Stimulated activated CD4-positive, alpha-beta T cell treated with anti-CD3 and anti-CD28 coated beads, Interleukin-2, amount 100 ng/mL, for 48 hours (primary cell): ENCODE measurements at places on chromosomes 3 and 15.

GRCh38 chr3:37324131-37324530 lies 149.7 kb upstream of the LRRFIP2 start:
- no peak for DNase-seq

- no peak for DNase-seq
Measured at GRCh38 chr3:5093731-5094130, 28.4 kb upstream of the ARL8B start.

- no peak for DNase-seq
Measured at GRCh38 chr3:193944518-193944884, 191.4 kb upstream of the HES1 start.

DNA sequence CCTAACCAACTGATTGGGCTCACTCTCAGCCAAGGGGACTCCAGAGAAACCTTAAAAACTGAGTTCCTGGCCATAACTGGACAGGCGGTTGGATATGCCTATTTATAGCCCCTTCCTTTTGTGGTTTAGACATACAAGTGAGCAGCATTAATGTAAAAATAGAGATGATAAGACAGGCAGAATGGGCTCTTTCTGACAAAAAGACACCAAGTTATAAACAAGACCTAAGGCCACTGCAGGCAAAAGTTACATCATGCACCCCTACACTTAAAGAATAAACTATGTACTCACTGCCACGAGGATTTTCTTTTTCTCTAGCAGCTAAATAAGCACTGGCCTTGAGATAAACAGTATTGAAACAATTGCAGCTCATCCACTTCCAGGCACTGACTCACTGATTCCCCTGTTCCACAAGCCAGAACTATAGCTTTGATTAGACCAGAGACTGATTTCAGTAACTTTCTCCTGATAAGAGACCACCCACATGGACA lies 30.1 kb downstream of the SUCNR1 start:
- DNase-seq, result no peak

GRCh38 chr3:132519914-132520313 lies 77.2 kb upstream of the ACKR4 start:
- no peak for DNase-seq

DNA sequence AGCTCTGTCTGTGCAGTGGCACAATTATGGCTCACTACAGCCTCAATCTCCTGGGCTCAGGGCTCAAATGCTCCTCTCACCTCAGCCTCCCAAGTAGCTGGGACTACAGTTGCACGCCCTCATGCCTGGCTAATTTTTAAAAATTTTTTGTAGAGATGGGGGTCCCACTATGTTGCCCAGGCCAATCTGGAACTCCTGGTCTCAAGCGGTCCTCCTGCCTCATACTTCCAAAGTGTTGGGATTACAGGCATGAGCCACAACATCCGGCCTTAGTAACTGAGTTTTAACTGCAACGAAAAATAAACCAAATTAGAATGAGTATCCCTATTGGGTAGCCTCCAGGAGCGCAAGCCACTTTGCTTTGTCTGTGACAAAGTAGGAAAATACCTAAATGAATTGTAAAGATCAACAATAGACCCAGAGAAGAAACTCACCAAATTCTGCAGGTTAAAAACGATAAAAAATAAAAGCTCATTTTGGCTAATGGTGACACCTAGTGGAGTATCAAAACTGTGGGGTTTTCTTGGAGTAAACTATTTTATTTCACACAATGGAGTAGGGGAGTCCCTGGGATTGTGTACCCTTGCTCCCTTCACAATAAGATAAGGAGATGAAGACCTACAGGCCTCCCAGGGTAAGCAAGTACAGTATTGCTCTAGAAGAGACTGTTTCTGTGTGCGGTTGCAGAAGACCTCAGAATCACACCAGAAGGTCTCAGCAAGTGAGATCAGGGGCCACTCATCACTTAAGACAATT lies 21.0 kb upstream of the CA12 start:
- no peak for DNase-seq

- DNase-seq, result no peak
Measured at GRCh38 chr3:54198556-54198955, 76.2 kb downstream of the CACNA2D3 start.

DNA sequence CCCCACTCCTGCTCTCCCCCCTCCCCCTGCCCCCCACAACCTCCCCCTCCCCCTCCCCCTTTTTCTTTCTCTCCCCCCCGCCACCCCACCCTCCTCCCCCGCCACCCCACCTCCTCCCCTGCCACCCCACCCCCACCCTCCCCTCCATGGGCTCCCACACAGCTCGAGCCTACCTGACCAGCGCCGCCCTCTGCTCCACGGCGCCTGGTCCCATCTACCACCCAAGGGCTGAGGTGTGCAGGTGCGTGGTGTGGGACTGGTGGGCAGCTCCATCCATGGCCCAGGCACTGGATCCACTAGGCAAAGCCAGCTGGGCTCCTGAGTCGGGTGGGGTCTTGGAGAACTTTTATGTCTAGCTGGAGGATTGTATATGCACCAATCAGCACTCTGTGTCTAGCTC lies 68.3 kb upstream of the KCNAB1 start:
- no peak for DNase-seq

DNA sequence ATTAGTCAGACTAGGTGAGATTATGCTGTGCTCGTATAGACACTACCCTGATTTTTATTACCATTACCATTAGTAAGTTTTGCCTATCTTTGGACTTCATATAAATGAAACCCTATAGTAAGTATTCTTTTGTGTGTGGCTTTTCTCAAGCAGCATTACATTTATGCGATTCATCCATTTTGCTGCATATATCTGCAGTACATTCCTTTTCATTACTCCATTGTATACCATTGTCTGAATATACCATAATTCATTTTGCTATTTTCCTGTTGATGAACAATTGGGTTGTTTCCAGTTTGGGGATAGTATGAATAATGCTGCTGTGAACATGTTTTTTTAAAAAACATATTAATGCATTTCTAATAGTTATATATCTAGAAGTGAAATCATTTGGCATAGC lies 45.3 kb downstream of the TMEM212 start:
- no peak for DNase-seq

DNA sequence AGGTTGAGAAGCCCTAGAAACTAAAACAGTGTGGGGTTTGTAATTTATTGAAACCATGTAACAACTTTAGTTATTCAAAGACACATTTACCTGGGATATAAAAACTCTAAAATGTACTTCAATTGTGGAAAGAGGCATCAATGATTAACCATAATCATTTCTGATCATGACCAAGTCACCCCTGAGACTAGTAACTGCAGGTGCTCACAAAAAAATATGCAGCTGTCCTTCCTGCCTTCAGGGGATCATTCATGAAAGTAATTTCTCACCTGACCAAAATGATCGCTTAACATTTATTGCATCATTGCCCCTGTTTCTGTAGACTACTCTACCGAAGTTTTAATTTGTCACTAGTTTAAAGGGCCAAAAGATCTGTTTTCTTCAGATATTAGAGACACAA lies 9.0 kb downstream of the ACP3 start:
- DNase-seq, result no peak

DNA sequence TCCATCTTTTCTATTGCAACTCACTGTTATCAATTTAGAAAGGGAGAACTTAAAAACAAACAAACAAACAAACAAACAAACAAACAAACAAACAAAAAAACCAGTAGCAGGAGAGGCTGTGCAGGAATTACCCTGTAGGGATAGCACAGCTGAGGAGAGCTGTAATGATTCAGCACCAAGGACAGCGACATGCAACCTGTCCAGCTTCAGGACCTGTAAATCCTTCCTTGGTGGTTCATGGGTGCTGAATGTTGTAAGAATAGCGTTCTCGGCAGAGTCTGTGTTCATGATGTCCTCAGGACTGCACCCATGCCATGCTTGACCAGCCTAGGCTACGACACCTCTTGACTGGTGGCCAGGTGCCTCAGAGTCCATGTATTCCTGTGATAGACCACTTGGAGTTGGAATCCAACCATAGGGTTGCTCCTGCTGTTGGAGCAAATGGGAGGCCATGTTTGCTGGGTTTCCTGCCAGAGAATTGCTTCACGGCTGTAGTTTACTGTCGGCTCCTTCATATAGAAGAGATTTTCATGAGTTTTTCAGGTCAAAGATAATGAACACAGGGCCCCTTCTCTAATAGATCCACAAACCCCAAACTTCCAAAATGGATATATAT lies 65.9 kb downstream of the CACNA2D3 start:
- peak; percentile 7 for DNase-seq

DNA sequence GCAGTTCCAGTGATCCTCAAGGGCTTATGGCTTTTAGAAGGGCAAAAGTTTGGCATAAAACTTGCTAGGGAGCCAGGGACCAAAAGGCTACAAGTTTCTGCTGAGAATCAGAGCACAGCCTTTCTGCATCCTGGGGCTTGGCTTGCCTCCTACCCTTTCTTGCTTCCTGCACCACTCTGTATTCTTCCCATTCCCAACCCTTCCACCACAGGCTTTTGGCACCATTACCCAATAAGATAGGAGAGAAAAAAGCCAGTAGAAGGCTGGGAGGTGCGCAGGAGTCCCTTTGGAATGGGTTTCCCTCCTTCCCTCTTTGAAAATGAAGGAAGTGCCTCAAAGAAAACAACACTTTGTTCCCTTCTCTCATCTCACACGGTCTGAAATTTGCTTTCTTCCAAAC lies 268.6 kb downstream of the PDCD6IP start:
- DNase-seq, result no peak

- no peak for DNase-seq
Measured at GRCh38 chr15:44883199-44883877, 73.1 kb upstream of the TERB2 start.

DNA sequence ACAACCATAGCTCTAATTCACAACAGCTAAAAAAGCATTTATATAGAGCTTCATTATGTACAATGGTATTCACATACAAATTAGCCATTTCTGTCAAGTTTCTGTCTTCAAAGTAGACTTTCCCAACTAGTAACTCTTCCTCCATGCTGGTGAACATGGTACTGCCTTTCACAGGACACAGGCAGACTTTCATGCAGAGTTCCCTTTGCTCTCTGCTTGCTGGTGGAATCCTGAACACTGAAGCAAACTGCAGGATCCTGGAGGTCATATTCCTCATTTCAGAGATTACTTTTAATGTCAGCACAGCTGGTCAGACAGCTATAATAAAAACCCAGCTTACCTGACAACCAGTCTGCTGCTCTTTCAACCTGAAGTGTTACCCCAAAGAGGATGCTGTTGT lies 53.6 kb downstream of the TASOR start:
- no peak for DNase-seq

DNA sequence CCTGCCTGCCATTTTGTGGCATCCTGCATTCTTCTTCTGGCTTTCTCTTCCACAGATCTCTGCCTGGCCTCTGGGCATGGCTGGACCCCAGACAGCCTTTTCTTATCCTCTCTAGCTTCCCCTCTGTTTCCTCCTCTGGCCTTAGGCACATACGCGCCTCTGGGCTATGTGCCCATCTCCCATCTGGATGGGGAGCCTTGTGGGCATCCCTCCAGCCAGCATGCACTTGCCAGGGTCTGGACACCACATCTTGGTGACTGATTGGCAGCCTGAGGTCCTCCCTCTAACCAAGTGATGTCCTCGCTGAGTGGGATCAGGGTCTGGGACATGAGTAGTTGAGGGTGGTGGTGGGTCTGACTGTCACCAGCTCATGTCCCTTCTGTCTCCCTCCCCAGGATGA lies 12.8 kb downstream of the PLEKHO2 start:
- DNase-seq, result no peak

DNA sequence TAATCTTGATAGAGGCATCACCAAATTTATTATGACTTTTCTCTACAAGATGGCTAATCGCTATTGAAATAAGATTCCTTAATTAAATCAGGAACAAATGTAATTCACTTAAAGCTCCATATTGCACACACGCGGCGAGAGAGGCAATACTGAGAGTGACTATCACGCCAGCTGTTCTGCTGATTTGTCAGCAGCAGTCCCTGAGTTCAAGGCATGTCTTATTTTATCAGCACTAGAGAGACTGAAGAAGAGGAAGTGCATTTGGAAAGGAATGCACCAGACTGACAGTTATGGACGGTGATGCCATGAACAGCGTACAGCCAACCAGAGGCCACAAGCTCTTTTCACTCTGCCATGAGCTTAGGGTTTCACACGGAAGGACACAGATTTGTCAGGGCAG lies 83.6 kb upstream of the SLCO3A1 start:
- DNase-seq, result no peak

DNA sequence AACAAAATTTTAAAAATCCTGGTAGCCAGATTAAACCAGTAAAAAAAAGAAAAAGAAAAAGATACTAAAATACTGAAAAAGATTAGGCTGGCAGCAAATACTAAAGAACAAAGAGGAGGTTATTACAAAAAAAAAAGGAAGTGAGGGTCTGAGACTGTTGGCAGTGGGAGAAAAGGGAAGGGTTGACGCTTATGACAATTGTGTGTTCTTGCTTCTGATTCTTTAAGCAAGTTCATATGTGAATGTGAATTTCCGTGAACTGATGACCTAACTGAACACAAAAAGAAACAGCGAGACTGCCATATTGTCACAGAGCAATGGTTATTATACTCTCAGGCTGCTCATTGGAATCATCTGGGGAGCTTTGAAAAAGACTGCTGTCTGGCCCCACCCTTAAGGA lies 56.5 kb downstream of the ATP13A4 start:
- no peak for DNase-seq

GRCh38 chr3:149214702-149215101 lies 6.9 kb downstream of the CP start:
- no peak for DNase-seq

- DNase-seq, result no peak
Measured at GRCh38 chr3:133695560-133696171, 33.9 kb upstream of the TOPBP1 start.

DNA sequence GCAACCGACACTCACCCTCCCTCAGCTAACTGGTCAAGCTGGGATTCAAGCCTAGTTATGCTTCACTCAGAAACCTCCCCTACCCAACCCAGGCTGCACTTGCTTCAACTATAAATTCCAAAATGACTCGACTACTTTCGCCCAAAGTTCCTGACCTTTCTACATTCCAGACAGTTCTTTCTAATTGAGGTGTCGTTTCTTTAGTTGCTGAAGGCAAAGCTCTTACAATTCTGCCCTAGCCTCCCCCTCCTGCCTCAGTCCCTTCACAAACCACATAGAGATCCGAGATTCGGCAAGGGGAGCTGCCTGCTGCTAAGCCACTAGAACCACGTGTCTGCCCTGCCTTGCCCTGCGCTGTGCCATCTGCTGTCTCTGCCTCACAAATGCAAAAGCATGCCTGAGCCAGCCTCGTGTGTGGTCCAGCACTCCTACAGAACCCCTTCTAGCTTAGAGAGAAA lies 74.7 kb upstream of the SH3GL3 start:
- no peak for DNase-seq

DNA sequence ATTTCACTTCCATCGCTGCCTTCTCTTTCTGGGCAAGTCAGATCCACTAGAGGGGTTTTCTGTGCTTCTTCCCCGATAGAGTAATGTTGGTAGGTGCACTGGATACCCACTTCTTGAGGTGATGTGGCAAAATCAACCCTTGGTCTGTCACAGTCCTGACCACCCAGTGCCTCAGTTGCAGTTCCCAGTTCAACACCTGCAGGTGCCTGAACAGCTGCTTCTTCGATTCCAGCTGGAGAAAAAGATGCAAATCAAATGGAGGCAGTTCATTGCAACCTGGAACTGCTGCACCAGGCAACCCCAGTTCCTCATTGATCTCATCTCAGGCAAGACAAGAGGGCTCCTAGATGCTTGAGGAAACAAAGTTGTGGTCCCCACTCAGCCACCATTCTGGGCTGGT lies 186.6 kb downstream of the UBE2E2 start:
- no peak for DNase-seq
